ENCODE measurements at places on chromosomes 4 and X.

DNA sequence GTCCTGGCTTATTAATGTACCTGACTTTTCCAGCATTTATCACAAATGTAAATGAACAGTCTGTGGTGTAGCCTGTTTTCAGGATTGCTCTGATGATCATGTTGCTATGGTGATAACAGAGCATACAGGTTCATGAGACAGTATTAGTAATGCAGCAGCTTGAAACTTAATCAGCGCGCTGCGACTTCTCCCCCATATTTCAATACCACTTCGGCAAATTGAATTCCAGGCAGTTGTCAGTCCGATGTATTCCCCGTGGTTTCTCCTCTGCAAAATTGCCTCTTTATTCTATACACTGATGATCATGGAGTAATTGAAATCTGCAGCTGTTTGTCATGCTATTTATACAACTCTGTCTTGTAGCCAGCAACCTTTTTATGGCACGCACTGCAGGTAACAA, 239.3 kb downstream of the C4orf33 start:
- no peak for DNase-seq

DNA sequence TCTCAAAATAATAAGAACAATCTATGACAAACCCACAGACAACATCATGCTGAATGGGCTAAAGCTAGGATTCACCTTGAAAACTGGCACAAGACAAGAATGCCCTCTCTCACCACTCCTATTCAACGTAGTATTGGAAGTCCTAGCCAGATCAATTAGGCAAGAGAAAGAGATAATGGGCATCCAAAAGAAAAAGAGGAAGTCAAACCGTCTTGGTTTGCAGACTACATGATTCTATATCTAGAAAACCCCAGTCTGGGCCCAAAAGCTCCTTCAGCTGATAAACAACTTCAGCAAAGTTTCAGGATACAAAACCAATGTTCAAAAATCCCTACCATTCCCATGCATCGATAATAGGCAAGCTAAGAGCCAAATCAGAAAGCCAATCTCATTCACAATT, 59.0 kb downstream of the CHM start:
- no peak for DNase-seq

GRCh38 chr4:155578726-155579370, 87.8 kb upstream of the GUCY1A1 start:
- DNase-seq, result no peak

GRCh38 chr4:183304538-183304937, 15.5 kb downstream of the CLDN22 start:
- DNase-seq, result no peak

DNA sequence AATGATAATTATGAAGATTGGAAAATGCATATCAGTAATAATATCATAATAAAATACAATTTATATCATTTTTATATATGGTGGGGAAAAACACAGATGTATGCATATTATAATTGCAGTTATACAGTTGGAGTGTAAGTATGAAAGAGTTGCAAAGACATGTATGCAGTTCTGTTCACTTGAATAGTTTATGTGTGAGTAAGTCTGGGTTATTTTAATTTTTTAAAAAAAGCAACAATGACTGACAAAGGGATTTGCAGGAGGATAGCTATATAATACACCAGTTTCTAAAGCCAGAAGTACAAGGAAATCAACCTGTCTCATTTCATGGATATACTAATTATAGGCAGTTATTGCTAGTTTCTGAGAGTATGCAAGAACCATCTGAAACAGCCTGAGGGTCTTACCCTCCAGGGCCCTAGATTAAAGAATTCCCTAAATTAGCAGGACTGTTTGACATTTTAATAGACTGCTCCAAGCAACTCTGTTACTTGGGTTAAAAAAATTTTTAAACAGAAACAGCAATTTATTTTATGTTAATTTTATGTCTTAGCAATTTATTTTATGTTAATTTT, 40.2 kb downstream of the FAM114A1 start:
- DNase-seq, result no peak

DNA sequence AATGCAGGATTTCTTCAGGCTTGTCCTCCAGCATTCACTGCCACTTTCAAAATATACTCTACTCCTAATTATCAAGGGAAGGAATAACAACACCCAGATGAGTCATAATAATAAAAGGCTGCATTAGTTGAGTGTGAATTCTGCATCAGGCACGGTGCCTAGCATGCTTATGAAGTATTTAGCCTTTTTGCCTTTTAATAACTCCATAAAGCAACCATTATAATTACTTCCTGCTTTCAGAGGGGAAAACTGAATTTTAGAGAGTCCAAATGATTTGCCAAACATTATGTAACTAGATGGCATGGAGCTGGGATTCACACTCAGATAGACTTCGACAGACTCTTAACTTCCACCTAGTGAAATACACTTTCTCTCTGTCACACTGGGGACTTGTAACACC, 2365.5 kb downstream of the PCDH7 start:
- DNase-seq, result no peak

DNA sequence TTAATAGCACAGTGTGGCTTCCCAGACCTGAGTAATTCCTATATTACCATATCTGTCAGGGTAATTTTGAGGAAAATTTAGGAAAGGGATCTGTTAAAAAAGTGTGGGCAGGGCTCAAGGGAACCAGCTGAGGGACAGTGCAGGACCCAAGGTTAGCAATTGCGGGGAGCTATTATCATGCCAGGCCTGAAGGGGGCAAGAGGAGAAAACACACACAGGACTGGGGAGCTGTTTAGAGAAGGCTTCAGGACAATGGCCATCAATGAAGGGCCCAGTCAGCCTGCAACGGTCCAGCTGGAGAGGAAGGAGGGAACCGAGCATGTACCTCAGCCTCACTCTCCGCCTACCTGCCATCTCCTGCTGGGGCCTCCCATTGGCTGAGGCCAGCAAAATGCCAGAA, 19.0 kb upstream of the NHS start:
- no peak for DNase-seq
